Large intestine (tissue), 12 donors: ENCODE measurements at places on chromosomes 1 and 21.

DNA sequence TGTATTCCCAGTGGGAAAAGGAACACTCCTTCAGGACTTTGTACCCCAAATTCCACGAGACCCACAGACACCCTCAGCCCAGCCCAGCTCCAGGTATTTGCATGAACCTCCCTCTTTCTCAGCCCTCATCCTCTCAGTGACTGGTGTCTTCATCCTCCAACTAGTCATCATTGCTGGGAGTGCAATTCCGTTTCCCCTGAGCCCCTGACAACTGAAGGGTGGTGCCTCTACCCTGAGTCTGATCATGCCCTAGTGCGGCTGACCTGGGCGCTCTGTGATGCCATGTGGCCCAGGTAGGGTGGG, 3.8 kb upstream of the ZNF692 start:
- DNase-seq, result no peak

- DNase-seq, result no peak
These were observed 509 bp downstream of the NVL start for GRCh38 chr1:224329484-224329841.

DNA sequence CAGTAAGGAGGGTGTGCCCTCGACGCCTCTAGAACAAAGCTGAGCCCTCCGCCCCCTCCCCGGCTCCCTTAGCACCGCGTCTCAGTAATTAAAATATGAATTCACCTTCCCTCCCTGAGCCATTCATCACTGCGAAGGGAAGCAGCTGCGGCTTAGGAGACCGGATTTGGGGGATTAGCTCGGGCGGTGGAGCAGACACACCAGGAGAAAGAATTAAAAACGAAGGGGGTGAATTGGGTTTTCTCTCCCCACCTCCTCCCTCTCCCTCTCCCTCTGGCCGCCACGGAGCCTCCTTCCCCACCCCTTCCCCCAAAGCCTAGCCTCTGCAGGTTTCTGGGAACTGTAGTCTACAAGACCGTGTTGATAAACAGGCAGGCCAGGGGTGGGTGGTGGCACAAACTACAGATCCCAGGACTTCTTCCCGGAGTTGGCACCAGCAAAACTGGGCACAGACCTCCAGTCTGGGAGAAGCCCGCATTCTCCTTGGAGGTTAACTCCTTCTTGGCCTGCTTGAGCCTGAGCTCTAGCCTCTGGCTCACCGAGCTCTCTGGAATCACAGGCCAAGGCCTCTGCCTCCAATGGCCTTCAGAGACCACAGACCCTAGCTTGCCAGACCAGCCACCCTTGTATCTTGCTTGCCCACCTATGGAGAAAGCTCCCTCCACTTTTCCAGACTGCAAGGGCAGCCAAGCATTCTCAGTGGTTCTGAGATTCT, 10.8 kb downstream of the BLACAT1 start:
- no peak for DNase-seq

- DNase-seq, result no peak
These were observed 150.6 kb upstream of the HOOK1 start for GRCh38 chr1:59664166-59664565.

GRCh38 chr1:158793604-158794003, 12.6 kb upstream of the OR6N2 start:
- no peak for DNase-seq

DNA sequence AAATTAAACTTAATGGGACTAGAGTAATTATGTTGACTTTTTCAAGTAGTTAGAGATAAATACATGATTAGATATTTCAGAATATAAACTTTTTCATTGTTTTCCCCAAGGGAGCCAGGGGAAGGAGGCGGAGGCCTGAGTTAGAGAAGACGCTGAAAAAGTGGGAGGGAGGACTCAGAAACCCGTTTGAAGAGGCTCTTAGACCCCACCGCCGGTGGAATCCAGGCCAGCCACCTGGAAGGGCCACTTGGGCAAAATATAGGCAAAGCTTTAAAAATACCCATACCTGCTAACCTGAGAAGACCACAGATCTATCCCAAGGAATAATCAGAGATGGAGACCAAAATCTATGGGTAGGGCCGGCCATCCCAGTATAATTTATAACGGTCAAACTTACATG, 242.6 kb downstream of the PTPRU start:
- DNase-seq, result no peak

- DNase-seq, result no peak
These were observed 14.2 kb downstream of the TXNIP start for GRCh38 chr1:145982010-145982723.

DNA sequence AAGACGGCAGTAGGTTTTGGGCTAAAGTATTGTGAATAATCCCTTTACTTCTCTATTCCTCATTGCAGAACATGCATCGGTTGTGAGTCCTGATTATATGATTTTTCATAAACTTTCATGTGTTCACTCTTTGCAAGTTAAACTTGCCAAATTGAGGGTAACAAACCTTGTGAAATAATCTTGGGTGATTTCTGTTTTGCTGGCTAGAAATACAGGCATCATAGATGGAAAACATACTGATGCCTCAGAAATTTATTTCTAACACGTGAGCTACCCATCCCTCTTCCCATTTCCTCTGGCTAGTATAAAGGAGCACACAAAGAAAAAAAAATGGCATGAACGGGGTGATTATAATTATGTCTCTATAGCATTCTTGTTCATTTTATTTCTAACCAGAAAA, 39.6 kb downstream of the RGS5 start:
- DNase-seq, result no peak

GRCh38 chr1:31548534-31548906, 27.8 kb upstream of the TINAGL1 start:
- no peak for DNase-seq

DNA sequence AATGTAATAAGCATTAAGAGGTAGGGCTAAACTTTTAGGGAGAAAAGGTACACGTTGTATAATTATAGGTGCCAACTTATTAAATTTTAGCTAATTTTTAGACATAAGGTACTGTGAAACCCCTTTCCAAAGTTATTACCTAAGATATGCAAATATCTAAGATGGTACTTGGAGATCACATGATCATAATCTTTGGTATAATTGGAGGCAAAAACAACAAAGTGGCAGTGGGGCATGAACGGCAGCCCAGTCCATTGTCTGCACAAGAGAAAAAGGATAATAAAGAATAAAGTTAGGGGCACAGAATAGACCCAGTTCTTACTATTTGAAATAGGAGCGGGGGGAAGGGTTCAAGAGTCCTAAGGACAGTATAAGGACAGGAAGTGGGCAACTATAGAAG, 51.2 kb downstream of the DESI2 start:
- DNase-seq, result no peak

GRCh38 chr1:19080721-19081120, 124.2 kb upstream of the IFFO2 start:
- DNase-seq, result no peak

DNA sequence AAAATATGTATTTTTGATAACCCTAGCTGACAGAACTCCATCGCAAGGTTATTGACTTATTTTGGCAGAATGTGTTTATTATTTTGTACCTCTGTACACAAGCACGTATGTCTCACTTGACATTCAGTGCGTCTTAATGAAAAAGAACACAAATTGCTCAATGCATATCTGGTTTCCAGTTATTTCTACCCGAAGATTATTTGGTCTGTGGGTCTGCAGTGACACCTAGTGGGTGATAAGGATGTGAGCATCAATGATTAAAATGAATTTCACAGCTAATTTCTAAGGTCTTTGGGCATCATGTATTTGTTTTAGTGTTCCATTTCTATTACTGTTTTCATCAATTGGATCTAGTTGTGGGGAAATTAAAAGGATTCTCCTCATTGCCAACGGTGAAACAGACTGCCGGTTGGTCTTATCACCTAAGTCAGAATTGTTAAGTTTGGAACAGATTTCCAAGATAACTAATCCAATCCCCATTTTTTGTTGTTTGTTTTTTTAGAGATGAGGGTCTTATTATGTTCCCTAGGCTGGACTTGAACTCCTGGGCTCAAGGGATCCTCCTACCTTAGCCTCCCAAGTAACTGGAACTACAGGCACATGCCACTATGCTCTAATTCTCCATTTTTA, 13.9 kb downstream of the DDX20 start:
- DNase-seq, result peak; percentile 26

DNA sequence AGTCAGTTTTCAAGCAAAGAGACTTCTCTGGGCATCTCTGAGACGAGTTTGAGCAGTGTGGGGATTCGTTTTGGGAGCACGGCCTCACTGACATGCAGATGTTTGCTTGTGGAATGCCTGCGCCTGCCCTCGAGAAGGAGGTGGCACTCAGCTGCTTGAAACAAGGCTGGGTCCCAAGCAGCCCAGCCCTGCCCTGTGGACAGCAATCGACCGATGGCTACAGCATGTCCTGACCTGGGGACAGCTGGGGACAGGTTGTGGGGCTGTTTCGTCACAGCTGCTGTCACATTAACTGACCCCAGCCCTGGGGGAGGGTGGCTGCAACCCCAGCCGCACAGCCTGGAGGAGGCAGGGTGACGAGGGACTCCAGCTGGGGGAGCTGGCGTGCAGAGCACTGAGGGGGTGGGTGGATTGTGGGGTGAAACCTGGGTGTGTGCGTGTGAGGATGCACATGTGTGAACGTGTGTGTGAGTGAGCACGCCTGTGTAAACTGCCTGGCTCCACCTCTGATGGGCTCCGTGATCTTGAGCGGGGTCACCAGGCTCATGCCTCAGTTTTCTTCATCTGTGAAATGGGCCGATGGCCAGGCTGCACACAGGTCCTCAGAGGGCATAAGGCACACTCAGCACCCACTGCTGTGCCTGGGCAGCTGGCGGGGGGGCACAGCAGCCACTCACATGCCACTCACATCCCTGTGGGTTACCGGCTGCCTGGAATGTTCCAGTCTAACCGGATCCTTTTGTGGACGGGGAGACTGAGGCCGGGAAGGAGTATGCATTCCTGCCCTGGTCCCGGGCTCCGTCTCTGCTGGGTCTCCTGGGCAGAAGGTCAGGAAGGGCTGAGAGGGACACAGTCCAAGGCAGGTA, 49.3 kb downstream of the COL18A1 start:
- no peak for DNase-seq

DNA sequence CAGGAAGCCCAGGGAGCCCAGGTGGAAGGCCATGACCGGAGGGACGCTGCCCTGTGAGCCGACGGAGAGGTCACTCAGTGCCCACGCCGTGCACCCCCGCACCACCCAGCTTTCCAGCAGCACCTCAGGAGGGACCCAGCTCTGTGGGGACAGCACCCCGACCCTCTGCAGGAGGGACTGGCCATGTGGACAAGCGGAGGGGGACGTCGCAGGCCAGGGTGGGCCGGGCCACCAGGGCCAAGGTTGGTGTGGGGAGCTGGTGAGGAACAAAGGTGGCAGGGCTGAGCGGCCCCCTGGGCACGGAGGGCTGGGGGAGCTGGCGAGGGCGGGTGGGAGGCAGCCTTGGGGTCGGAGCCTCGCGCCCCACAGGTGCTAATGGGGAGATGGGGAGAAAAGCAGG, 22.8 kb downstream of the NADK start:
- DNase-seq, result no peak

DNA sequence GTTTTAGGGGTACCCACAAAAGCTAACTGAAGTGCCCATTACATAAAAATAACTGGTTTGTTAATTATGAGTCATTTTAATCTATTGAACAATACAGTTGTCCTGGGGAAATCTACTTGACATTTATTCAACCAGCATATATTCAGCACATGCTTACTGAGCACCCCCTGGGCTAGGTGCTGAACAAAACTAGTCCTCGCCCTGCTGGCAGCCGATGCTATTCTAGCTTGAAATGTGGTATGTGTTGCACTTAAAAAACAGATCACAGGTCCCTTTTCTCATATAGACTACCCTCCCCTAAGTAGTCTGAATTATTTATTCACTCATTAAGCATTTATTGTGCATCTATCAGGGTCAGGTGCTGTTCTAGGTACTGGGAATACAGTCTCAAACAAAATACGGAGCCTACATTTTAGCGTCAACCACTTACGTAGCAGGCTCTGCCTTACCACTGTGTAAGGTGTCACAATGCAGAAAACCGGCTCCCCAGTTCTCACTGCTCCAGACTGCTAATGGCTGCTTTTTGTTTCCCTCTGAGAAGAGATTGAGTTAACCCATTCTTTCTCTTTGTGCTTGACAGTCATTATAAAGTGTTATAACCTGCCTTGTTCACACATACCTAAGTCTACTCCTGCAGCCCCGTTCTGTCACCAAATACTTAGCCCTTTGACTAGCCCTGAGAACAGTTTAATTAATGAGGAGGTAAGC, 57.1 kb downstream of the ADCY10 start:
- DNase-seq, result no peak

DNA sequence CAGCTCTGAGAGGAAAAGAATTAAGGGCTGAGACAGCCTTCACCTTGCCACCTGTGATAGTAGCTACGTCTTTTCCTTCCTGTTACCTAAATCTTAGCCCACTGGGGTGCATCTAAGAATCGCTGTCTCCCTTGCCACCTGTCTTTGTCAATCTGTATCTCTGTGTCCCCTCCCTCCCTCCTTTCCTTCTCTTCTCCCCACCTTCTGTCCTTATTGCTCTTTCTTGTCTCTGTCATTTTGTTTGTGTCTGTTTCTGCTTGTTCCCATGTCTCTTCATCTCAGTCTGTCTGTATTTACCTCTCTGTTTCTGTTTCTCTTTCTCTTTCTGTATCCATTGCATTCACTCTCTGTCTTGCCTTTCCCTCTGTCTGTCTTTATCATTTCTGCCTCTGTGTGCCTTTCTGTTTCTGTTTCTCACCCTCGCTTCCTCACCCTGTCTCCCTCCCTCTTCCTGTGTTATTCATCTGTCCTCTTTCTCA, 30.2 kb downstream of the SLC22A15 start:
- peak; percentile 35 for DNase-seq
